Endodermal cell (in vitro differentiated cells): ENCODE measurements at places on chromosomes 7 and 10. TPM values are rescaled to one million over a fixed set of nuclear protein-coding genes. Genes with fewer than 3 reads are reported as not detected.
A peak's percentile ranks its signal among the peaks of the same experiment; 100 is the strongest.

- peaks cover 1% of the 10 kb centered on the region for H3K27me3 ChIP-seq
- H3K36me3 ChIP-seq = no peaks in the 10 kb centered on the region
- no peak overlapping the region for H3K27ac ChIP-seq
- H3K4me3 ChIP-seq = no peak overlapping the region
Measured at GRCh38 chr10:92244796-92245195, 46.1 kb downstream of the CPEB3 start.

Gene COX15
- total RNA-seq = 42.6 to 50.8 TPM (median 50.1 TPM) in 3 replicates

Gene HOXA5
- total RNA-seq = not detected in 3 replicates

- no peak for DNase-seq
- no peak overlapping the region for H3K27ac ChIP-seq
- no peaks in the 10 kb centered on the region for H3K27me3 ChIP-seq
- H3K4me1 ChIP-seq = no peaks in the 10 kb centered on the region
- H3K4me3 ChIP-seq = no peak overlapping the region
Measured at GRCh38 chr7:65434307-65434706, 60.7 kb downstream of the ZNF92 start.

- H3K36me3 ChIP-seq = peaks cover 91% of the 10 kb centered on the region
- peaks cover 5% of the 10 kb centered on the region for H3K4me1 ChIP-seq
- no peaks in the 10 kb centered on the region for H3K27me3 ChIP-seq
Measured at GRCh38 chr7:99622596-99622995, 5.8 kb downstream of the ZSCAN25 start.

Gene NUB1
- 50.2 and 53.1 TPM in 2 replicates for total RNA-seq

GRCh38 chr10:122531939-122532338, 28.6 kb upstream of the DMBT1 start:
- no peak overlapping the region for H3K27ac ChIP-seq
- H3K4me1 ChIP-seq = no peaks in the 10 kb centered on the region
- no peak overlapping the region for H3K4me3 ChIP-seq
- no peak for DNase-seq

- H3K36me3 ChIP-seq = no peaks in the 10 kb centered on the region
- DNase-seq = no peak
- H3K4me1 ChIP-seq = peaks cover 22% of the 10 kb centered on the region
- H3K27ac ChIP-seq = no peak overlapping the region
- H3K4me3 ChIP-seq = no peak overlapping the region
Measured at GRCh38 chr10:25902002-25902401, 32.0 kb upstream of the MYO3A start.

Gene THAP5
- 20.4 and 21.5 TPM in 2 replicates for total RNA-seq

GRCh38 chr7:7799138-7799537, 80.7 kb upstream of the RPA3 start:
- H3K27me3 ChIP-seq = no peaks in the 10 kb centered on the region
- H3K4me3 ChIP-seq = no peak overlapping the region
- H3K4me1 ChIP-seq = peaks cover 4% of the 10 kb centered on the region
- DNase-seq = no peak
- H3K27ac ChIP-seq = no peak overlapping the region

DNA sequence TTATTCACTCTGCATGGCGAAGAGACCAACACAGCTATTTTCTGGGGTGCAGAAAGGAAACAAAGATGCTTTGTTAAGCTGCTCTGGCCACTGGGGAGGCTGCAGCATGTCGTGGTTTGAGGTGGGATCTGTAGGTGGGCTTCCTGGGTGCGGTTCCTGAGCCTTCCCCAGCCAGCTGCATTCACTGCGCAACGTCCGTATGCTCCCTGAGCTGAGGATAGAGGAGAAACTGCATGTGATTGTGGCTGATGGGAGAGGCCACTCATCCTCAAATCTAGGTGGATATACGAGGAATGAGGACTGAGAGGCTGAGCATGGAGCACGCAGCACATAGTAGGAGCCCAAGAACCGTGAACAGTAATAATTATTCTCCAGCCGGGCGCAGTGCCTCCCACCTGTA, 9.9 kb upstream of the DNAAF5 start:
- DNase-seq = no peak
- H3K27me3 ChIP-seq = no peaks in the 10 kb centered on the region
- H3K4me3 ChIP-seq = no peak overlapping the region
- H3K27ac ChIP-seq = no peak overlapping the region
- H3K36me3 ChIP-seq = no peaks in the 10 kb centered on the region

DNA sequence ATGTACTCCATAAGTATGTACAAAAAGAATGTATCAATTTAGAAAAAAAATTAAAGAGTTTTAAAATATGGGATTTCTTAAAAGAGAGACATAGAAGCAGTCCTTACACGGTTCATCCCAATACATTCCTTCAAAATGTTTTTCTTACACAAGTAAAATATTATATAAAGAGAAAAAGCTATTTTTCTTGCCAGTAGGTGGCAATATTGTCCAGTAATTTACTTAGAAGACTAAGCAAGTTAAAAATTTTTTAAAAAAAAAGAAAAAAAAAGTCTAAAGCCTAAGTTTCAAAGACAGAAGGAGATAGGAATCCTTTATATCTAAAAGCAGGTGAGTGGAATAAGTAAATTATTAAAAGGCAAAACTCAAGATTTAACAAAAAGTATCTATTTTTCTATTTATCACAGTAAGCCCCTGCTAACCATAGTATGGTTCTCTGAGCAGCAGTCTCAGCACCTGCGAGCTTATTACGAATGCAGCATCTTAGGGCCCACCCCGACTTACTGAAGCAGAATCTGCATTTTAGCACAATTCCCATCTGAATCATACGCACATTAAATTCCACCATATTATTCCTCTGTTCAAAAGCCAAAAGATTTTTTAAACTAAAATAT, 240.6 kb downstream of the DGKI start:
- no peak overlapping the region for H3K27ac ChIP-seq
- H3K27me3 ChIP-seq = no peaks in the 10 kb centered on the region
- no peak overlapping the region for H3K4me3 ChIP-seq
- H3K4me1 ChIP-seq = no peaks in the 10 kb centered on the region

DNA sequence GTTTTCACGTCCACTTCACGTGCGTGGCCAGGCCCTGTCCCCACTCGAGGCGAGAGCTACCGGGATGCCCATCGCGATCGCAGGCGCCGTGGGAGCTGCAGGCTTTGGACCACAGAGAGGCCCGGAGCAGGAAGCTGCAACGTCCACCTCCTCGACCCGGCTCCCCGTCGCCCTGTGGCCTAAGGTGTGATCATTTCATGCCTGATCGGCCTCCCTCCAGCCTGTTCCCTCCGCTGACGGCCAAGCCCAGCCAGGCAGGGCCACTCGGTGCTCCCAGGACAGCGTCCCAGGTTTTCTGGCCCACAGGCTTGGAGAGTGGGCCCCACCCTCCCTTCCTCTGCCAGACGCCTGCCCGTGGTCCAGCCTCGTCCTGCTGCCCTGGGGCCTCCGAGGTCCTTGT, 19.6 kb downstream of the KNDC1 start:
- H3K27me3 ChIP-seq = no peaks in the 10 kb centered on the region
- H3K4me1 ChIP-seq = no peaks in the 10 kb centered on the region
- no peak overlapping the region for H3K4me3 ChIP-seq
- H3K27ac ChIP-seq = peak overlapping the region; percentile 38
- no peak for DNase-seq

Gene PTN
- 5.6 to 7.1 TPM (median 6.6 TPM) in 3 replicates for total RNA-seq

Gene CWF19L1
- 24.8 to 35.4 TPM (median 33.4 TPM) in 3 replicates for total RNA-seq

DNA sequence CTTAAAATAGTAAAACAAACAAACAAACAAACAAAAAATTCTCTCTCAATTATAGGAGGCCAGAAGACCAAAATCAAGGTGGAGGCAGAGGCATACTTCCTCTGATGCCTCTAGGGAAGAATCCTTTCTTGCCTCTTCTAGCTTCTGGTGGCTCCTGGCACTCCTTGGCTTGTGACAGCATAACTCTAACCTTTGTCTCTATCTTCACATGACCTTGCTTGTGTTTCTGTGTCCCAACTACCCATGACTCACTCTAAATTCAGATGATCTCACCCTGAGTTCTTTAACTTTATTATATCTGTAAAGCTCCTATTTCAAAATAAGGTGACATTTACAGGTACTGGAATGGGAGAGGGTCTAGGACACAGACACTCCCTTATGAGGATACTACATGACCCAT, 88.3 kb upstream of the ANTXRL start:
- H3K36me3 ChIP-seq = no peaks in the 10 kb centered on the region
- H3K27ac ChIP-seq = no peak overlapping the region
- H3K27me3 ChIP-seq = no peaks in the 10 kb centered on the region
- DNase-seq = no peak

GRCh38 chr7:47389171-47389922, 192.6 kb downstream of the TNS3 start:
- no peak for DNase-seq
- no peaks in the 10 kb centered on the region for H3K27me3 ChIP-seq
- H3K27ac ChIP-seq = no peak overlapping the region

Gene HOXA9
- total RNA-seq = not detected in 3 replicates

- no peak overlapping the region for H3K27ac ChIP-seq
- peak; percentile 38 for DNase-seq
- H3K4me3 ChIP-seq = no peak overlapping the region
- H3K27me3 ChIP-seq = no peaks in the 10 kb centered on the region
- H3K36me3 ChIP-seq = peaks cover 9% of the 10 kb centered on the region
Measured at GRCh38 chr7:4833691-4834600, 27.9 kb downstream of the PAPOLB start.

DNA sequence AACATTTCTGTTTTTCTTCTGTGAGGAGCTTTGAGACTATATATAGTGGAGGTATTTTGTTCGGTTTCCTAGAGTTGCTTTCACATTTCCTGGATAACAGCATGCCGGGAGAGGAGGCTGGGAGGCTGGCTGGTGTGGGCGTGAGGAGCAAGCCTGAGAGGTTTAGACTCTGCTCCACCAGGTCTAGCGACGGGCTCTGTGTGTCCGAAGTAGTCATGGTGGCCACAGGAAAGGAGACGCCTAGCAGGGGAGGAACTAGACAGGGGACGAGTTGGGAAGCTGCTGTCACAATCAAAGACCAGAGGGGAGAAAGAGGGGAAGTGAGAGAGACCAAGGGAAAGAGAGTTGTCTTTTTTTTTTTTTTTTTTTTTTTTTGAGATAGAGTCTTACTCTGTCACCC, 19.6 kb downstream of the PTPRE start:
- DNase-seq = no peak
- peaks cover 18% of the 10 kb centered on the region for H3K4me1 ChIP-seq
- H3K27me3 ChIP-seq = no peaks in the 10 kb centered on the region
- no peaks in the 10 kb centered on the region for H3K36me3 ChIP-seq
- H3K4me3 ChIP-seq = no peak overlapping the region
- H3K27ac ChIP-seq = no peak overlapping the region

- no peak overlapping the region for H3K27ac ChIP-seq
- peak; percentile 76 for DNase-seq
- peak overlapping the region; percentile 54 for H3K4me3 ChIP-seq
Measured at GRCh38 chr7:116876664-116877442, 14.5 kb downstream of the CAPZA2 start.

Gene CEP55
- total RNA-seq = 40.8 and 50.3 TPM in 2 replicates

DNA sequence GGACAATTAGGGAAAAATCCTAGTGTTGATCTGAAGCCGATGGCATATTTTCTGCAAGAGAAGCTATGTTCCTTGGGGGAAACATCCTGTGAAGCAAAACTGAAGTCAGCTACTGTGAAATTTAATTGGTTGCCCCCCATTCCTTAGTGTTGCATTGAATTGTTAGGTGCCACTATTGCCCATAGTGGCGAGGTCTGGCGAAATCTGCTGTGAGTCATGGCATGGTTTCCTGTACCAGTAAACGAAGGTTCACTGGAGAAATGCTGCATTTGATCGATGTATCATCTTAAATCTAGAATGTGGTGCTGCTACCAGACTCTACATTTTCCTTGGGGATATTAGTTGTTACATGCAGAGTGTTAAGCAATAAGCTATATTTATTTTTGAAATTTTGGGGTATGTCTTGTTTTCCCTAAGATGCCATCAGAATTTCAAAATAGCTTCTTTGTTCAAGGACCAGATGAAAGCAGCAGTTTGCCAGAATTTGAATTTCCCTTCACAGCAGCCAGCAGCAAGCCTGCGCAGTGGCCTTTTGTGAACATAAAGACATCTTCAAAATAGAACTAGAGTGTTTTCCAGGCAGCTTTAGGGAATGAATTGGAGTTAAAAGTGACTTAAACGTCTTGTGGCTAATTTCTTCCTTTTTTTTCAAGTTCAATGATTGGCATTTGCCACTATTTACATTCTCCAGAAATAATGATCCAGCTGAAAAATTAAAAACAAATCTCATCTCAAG, 348.6 kb upstream of the COBL start:
- no peaks in the 10 kb centered on the region for H3K4me1 ChIP-seq
- H3K27ac ChIP-seq = peak overlapping the region; percentile 4
- no peak for DNase-seq
- H3K36me3 ChIP-seq = no peaks in the 10 kb centered on the region
- H3K4me3 ChIP-seq = no peak overlapping the region

DNA sequence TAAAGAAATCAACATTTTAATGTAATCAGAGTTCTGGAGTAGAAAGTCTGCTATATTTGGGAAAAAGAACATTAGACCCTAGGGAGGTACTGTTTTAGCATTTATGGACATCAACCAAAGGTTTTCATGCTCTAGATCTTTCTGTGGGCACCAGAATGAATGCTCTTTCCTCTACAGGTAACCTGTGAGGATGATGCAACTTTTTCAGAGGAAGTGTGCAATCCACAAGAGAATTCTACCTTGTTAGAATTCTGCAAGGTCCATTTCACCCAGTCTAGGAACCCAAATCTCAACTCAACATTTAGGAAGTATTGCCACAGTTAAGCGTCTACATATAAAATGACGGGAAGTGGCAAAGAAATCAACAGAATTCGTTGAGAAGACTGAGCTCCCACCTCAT, 139.9 kb upstream of the FAM171A1 start:
- no peaks in the 10 kb centered on the region for H3K27me3 ChIP-seq
- DNase-seq = no peak
- no peak overlapping the region for H3K4me3 ChIP-seq
- H3K4me1 ChIP-seq = no peaks in the 10 kb centered on the region
- no peaks in the 10 kb centered on the region for H3K36me3 ChIP-seq

Gene SH2B2
- 8.7 to 11.5 TPM (median 10.3 TPM) in 3 replicates for total RNA-seq

GRCh38 chr7:38013246-38013645, 92.8 kb downstream of the EPDR1 start:
- H3K4me1 ChIP-seq = no peaks in the 10 kb centered on the region
- no peak overlapping the region for H3K27ac ChIP-seq
- no peak for DNase-seq
- no peaks in the 10 kb centered on the region for H3K27me3 ChIP-seq

DNA sequence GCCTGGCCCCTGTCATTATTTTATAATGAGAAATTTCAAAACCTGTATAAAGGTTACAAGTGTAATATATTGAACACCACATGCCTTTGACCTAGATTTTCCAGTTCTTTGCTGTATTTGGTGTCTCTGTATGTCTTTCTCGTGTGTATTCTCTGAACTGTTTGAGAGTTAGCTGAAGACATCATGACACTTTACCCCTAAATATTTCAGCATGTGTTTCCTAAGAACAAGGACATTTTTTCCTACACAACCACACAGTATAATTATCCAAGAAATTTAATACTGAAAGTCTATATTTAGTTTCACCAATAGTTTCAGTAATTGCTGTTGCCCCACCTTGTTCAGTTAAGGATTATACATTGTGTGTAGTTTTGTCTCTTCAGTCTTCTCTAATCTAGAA, 14.8 kb downstream of the ZRANB1 start:
- no peak for DNase-seq
- H3K4me1 ChIP-seq = no peaks in the 10 kb centered on the region
- no peak overlapping the region for H3K4me3 ChIP-seq
- no peak overlapping the region for H3K27ac ChIP-seq

Gene ADCY1
- 13.6 and 15.3 TPM in 2 replicates for total RNA-seq

- H3K27me3 ChIP-seq = no peaks in the 10 kb centered on the region
- no peak for DNase-seq
- H3K27ac ChIP-seq = no peak overlapping the region
- H3K36me3 ChIP-seq = no peaks in the 10 kb centered on the region
- no peak overlapping the region for H3K4me3 ChIP-seq
Measured at GRCh38 chr10:122974543-122975064, 5.6 kb upstream of the PSTK start.

GRCh38 chr7:158321936-158322615, 265.5 kb downstream of the PTPRN2 start:
- DNase-seq = peak; percentile 55
- no peaks in the 10 kb centered on the region for H3K36me3 ChIP-seq
- no peaks in the 10 kb centered on the region for H3K27me3 ChIP-seq
- no peak overlapping the region for H3K4me3 ChIP-seq
- no peaks in the 10 kb centered on the region for H3K4me1 ChIP-seq
- H3K27ac ChIP-seq = no peak overlapping the region
